NCI-H226 (cell line): ENCODE measurements at places on chromosomes 4 and X.

GRCh38 chr4:8642651-8643321, 50.2 kb downstream of the CPZ start:
- DNase-seq, result no peak

DNA sequence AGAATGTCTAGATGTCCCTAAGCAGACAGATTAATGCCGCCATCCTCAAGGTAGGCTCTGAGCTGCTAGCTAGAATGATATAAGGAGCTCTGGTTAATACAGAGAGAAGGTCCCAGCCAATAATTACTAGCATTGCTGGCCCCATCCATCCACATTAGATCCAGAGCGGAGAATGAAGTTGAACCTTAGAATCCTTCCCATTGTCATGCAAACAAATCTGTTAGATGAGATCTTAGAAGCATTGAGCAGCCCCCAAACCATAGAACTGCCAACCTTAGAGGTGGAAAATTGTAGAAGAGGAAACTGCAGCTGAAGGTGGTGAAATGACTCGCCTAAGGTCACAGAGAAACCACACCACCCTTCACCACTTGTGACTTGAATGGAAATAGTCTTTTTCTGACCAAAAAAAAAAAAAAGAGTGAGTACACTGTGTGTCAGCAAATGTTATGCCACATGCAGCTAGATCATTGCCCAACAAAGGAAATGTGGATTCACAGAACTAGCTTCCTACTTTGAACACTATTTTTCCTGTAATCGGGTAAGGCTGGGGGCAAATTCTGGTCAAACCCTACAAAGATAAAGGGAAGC, 162.1 kb downstream of the SMIM20 start:
- DNase-seq, result no peak

DNA sequence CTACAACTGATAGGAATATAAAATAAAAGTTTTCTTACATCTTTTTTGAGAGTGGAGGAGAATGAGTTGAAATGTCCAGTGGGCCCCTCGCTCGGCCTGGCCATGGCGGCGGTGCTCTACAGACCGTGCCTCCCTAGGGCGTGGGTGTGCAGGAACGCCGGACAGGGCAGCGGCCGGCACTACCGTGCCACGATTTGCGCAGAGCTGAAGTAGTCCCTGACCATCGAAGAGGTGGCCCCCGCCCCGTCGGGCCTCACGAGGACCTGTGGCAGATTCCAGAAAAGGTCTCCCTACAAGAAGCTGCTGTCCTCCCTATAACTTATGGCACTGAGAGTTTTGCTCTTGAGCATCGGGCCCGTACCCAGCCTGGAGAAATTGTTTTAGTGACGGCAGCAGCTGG, 228.9 kb upstream of the ARHGAP24 start:
- DNase-seq, result no peak

DNA sequence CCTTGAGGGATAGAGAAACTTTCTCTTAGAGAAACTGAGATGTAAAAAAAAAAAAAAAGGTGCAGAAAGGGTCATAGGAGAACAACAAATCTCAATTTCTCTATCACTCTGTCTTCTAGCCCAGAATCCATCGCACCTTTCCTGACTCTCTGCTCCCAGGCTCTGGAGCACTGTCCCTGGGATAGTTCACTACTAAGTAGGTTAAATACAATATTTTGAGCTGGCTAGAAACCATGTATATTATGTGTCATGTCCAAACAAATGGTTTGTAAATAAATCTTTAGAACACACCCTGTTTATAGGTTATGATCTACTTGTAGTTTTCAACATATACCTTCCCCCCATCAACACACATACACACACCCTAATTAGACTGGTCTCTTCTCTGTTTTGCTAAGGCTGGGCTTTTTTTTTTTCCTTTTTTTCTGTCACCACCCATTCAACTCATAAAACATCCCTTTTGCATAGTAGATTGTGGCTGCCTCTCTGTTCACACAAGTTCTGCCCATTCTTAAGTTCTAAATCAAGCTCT, 124.4 kb downstream of the KLHL13 start:
- no peak for DNase-seq

DNA sequence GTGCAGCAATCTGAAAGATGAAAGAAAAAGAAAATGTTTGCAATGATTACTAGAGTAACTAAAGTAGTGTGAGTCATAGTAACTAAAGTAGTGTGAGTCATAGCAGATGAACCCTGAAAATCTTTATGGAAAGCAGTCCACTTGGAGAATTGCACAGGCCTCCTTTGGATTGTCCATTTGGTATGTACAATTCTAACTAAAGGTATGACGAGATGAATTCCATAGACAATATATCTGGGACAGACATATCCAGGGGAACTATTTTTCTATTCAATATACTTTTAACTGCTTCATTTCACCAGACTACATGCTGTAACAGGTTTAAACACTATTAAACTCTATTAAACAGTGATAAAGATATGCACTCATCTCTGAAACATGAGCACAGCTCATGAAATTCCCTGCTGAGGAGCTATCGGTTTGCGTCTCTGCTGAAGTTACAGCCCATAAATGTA, 798.7 kb downstream of the PCDH7 start:
- DNase-seq, result peak; percentile 68

GRCh38 chr4:173502282-173502681, 27.7 kb downstream of the HAND2 start:
- DNase-seq, result no peak
